ENCODE measurements at places on chromosomes 12 and 14.

DNA sequence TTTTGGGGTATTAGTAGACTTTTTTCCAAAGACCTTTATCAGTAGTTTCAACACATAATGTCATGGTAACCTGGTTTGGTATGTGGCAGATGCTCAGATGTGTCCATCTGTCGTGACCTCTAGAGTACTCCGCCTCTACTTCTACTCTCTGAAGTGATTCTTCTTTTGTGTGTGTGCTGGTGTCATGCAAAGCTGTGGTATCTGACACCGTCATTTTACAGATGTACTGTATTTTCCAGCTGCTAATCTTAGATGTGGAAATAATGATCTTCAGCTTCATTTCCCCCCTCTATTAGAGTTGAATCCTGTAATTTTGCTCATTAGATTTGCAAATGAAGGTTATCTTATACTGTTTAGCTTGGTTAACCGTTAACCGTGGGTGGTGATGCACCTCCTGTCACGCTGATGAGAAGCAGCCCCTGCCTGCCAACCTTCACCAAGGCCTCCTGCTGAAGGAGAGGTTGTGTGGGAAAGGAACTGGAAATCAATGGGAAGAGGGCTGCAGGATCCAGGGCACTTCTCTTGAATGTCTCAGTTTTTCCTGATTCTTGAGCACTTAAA, 222.4 kb upstream of the AMIGO2 start:
- DNase-seq: no peak

DNA sequence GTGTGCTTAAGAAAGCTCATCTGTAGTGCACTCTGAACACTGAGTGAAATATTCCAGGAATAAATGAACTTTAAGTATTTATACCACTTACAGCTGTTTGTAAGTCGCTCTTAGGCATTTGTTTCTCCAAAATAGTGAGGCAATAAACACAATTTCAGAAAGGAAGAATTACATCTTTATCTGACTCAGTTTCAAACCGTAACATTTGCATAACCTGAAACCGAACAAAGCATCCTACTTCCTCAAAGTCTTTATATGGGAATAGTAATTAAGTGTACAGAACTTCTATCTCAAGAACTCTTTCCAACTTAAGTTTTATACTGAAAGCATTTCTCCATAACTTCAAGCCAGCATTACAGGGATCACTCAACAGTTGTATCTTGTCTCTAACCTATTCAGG, 58.4 kb downstream of the SOX5 start:
- DNase-seq: no peak

GRCh38 chr14:51847489-51847796, 13.0 kb upstream of the GNG2 start:
- no peak for DNase-seq

GRCh38 chr12:114888928-114889584, 205.1 kb upstream of the TBX3 start:
- no peak for DNase-seq

DNA sequence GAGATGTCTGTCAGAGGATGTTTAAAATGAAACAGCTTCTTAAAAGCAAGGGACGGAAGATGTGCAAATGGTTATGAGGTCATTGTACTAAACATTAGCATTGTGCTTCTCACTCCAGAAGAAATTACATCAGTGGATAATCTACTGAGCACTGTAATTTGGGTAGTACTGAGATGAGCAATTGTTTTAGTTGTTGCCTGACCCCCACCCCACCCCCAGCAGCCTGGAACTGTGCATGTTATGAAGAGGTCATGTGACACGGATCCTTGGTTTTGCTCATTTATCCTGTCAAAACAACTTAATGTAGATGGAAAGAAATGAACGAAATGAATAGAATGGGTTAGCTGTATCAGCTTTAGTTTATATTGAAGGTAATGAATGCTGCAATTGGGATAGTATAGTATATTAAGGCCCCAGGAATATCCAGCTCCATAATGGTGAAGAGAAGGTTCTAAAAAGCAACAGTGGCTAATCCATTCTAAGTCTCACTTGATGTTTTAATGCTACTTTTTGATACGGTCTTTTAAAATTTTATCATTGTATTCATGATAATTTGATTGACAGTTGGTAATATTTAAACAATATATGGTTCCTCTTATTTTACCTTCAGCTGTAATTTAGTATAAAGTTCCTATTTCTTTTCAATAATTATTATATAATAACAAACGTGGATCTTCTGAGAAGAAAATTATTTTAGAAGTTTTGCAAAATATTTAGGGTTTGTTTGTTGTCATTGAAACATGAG, 58.5 kb downstream of the WNK1 start:
- peak; percentile 46 for DNase-seq

DNA sequence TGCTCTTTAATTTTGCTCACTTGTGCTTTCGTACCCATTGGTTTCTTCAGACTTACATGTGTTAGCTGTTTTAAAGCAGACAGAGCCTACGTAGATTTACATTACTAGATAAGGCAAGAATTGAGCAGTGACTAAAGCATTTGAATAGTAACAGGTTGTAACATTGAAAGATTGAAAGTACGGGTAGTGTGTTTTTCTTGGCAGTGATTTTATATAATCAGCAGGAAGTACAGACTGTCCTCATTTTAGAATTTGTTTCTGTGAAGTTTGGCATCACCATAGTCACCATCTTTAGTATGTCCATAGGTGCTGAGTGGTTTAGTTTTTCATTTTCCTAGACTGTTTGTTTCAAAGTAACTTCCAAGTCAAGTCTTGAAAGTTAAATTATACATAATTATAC, 14.0 kb downstream of the RTRAF start:
- no peak for DNase-seq

GRCh38 chr14:80426683-80427082, 215.4 kb upstream of the DIO2 start:
- no peak for DNase-seq

DNA sequence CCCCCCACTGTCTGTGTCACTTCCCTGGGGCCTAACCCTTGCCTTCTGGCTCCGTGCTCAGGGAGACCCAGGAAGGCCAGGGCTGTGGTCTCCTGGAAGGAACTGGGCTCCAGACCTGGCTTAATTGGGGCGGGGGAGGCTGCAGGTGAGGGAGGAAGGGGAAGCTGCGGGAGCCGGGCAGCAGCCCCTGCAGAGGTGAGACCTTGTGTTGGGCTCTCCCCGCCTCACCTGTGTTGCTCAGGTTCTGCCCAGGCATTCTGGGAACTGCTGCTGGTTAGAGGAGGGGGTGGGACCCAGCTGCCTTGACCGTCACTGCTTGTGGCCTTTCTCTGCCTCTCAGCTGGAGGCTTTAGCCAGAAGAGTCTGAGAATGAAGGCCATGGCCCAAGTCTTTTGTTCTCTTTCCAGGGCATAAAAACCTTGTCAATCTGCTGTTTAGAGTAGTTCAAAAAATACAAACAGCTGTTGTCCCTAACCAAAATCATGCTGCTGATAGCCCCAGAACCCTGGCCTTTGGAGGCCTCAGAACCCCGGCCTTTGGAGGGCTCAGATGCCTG, 247.6 kb downstream of the CHST11 start:
- DNase-seq: no peak

DNA sequence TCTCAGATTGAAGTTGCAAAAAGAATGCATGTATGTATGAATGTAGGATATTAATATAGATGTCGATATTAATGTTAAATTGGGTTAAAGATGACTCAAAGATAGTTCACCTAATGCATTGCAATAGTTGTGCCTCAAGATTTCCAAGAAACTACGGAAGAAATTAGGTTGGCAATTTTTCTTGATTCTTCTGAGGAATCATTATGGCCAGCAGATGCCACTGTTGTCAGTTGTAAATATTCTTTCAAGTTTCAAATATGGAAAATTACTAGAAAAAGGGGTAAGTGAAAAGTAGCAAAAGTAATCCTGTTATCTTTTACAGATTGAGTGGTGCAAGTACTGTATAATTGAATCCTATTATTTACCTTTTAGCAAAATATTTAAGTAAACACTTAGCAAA, 202.1 kb downstream of the ADAMTS20 start:
- DNase-seq: no peak

DNA sequence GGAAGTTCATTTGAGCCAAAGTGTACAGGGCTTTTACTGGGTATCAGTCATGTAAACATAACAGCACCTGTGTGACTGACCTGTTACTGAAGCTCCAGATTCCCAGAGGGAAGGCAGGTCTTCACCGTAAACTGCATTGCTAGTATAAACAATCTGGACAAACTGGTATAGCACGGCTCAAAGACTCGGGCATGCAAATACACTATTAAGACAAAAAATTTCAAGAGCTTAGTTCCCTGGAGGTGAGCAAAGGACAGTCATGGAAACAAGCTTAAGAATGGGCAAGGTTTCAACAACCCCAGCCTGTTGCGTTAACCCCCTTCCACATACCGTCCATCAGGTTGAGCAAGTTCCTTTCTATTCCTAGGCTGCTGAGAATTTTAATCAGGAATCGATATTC, 9.4 kb downstream of the PARP11 start:
- DNase-seq: no peak

DNA sequence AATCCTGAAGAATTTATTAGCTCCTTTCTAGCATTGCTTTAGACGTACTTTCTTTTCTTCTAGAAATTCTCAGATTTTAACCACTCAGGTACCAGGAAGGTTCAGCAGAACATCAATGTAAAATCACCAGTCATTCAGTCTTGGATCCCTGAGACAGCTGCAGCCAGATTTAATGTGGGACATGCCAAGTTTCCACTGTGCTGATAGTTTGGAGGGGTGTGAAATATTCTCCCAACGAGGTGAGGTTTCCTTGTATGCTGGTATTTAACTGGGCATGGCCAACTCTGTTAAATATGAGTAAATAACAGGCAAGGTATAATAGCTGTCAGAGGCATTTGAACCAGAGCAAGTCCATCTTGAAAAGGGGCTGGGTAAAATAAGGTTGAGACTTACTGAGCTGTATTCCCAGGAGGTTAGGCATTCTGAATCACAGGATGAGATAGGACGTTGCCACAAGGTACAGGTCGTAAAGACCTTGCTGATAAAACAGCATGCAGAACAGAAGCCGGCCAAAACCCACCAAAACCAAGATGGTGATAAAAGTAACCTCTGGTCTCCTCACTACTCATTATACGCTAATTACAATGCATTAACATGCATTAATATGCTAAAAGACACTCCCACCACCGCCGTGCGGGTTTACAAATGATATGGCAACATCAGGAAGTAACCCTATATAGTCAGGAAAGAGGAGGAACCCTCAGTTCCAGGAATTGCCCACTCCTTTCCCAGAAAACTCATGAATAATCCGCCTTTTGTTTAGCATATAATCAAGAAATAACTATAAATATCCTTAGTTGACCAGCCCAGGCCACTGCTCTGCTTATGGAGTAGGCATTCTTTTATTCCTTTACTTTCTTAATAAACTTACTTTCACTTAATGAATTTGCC, 75.2 kb upstream of the RASSF8 start:
- DNase-seq: no peak

DNA sequence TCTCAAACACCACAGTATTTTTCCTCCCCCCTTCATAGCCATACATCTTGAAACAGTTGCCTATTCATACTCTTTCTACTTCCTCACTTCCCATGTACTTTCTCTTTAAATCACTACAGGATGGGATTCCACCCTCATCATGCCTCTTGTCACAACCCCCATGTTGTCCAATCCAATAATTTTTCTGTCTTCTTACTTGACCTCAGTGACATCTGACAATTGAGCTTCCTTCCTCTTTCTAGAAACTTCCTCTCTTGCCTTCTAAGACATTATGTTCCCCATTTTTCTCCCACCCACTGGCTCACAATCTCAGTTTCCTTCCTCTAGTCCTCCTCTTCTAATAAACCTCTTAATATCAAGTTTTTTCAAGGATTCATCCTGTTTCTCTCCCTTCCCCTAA, 5.3 kb downstream of the C2CD5 start:
- no peak for DNase-seq

DNA sequence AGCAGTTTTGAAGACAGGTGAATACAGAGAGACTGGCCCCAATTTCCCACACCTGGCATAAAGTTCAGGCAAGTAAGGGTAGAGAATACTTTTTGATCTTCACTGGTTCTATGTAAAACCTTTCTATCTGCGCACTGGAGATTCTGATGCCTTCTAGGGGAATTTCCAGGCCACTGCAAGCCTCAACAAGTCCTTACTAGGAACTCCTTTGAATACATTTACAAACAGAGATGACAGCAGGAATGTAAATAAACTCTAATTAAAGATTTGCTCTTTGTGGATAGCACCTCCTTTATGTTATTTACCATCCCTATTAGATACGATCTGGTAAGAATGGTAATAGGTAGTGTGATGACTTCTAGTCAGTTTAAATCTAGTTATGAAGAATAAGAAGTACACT, 69.2 kb downstream of the NTN4 start:
- DNase-seq: no peak

DNA sequence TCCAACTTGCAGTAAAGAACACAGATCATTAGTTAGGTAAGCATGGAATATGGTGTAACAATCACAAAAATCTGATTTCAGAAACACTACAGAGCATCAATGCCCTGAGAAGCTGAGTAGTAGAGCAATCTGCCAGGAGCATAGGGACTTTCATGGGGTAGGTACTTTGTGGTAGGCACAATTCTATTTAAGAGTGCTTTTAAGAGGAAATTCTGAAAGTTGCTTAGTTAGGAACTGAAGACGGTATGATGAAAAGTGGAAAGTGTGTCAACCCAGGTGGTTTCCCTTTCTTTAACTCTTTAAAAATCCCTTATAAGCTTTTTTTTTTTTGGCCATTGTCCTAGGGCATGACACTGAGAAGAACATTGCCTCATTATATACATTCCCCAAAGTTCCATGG, 535.7 kb upstream of the FBXO33 start:
- DNase-seq: no peak

GRCh38 chr12:131260954-131261353, 307.2 kb downstream of the ADGRD1 start:
- DNase-seq: no peak
